Stimulated activated CD8-positive, alpha-beta memory T cell treated with anti-CD3 and anti-CD28 coated beads, Interleukin-12 subunit alpha, Interleukin-12 subunit beta, amount 100 ng/mL, for 4 hours (primary cell): ENCODE measurements at places on chromosomes 1 and 21.

DNA sequence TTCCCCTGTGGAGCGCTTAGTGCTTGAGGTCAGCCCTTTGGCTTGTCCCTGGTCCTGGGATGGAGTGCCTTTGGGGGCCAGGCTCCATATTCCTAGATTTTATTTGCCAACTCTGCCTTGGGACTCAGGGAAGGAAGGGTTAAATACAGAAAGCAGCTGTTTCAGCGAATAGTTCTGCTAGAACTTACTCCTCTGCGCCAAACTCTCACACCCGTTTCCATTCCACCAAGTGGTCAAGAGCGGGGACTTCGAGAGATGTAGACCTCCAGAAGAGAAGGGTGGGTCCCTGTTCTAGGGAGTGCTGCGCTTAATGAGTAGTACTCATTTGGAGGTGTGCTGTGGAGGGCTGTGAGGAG lies 704 bp upstream of the TOMM40L start:
- DNase-seq: no peak

- no peak for DNase-seq
These were observed 39.0 kb downstream of the MRPL39 start for GRCh38 chr21:25568246-25568645.

DNA sequence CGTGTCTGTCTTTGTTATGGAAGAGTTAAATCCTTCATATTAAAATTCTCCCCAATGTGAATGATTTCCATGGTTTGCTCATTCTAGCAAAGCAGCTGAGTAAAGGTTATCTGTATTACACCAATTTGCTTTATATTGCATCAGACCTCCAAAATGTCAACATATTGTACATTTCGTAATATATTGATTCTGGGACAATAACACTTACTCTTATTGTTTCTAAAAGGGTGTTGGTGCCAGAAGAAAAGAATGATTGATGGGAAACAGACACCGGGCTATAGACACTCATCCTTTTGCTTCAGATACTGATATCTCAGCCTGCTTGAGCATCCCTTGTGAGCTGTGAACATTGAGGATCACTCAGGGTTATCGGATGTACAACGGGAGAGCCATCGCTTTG lies 7.0 kb downstream of the NTNG1 start:
- DNase-seq: no peak

- DNase-seq: no peak
These were observed 115.5 kb downstream of the LRRC53 start for GRCh38 chr1:74396933-74397332.

DNA sequence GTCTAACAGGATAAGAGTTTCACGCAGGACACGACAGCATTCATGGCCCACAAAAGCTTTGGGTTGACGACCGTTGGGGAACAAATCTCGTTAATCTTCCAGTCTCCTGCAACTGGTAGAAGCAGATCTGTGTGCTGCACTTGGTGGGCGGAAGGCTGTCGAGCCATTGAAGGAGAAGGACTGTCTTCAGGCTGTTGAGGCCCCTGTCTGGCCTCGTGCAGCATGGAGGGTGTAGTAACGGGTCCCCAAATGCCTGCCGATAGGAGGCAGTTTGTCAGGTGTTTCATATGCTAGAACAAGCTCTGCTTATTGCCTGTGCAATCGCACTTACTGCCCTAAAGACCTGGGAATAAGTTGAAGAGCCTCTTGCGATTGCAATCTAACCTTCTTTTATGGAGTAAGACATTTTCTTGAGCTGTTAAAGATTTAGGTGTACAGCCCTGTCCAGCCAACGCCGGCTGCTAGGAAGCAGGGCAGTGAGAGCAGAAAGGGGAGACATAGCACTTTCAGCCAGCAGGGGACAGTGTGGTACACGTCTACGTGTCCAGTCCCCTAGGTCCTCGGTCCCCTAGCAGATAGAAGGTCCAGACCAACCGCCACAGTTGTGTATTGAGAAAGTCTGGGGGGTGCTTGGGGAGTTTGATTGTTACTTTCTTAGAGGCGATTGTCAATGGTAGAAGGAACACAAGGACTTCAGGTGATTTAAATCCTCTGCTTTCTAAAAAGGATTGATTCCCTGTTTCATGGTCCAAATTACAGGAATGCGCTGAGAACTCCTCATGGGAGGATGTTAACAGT lies 102.3 kb upstream of the TMPRSS2 start:
- DNase-seq: no peak

- DNase-seq: no peak
These were observed 144.2 kb downstream of the SYT2 start for GRCh38 chr1:202565890-202566602.

GRCh38 chr1:26072305-26072704 lies 4.9 kb upstream of the TRIM63 start:
- DNase-seq: no peak
